ENCODE measurements at places on chromosomes 3 and 15.
A peak's percentile ranks its signal among the peaks of the same experiment; 100 is the strongest.

GRCh38 chr3:14816359-14816758, 2.4 kb upstream of the FGD5 start:
- DNase-seq = no peak
- H3K27ac ChIP-seq = no peak overlapping the region
- H3K36me3 ChIP-seq = peaks cover 5% of the 10 kb centered on the region
- peaks cover 12% of the 10 kb centered on the region for H3K27me3 ChIP-seq
- no peak overlapping the region for H3K4me3 ChIP-seq
- H3K4me1 ChIP-seq = peaks cover 30% of the 10 kb centered on the region

GRCh38 chr3:175646865-175647264, 787.7 kb downstream of the NAALADL2 start:
- no peak for DNase-seq
- no peaks in the 10 kb centered on the region for H3K27me3 ChIP-seq
- no peak overlapping the region for H3K27ac ChIP-seq
- no peaks in the 10 kb centered on the region for H3K36me3 ChIP-seq
- H3K4me1 ChIP-seq = no peaks in the 10 kb centered on the region
- H3K4me3 ChIP-seq = no peak overlapping the region

GRCh38 chr3:143036557-143036956, 35.2 kb downstream of the U2SURP start:
- no peak overlapping the region for H3K4me3 ChIP-seq
- H3K4me1 ChIP-seq = no peaks in the 10 kb centered on the region
- no peaks in the 10 kb centered on the region for H3K27me3 ChIP-seq

DNA sequence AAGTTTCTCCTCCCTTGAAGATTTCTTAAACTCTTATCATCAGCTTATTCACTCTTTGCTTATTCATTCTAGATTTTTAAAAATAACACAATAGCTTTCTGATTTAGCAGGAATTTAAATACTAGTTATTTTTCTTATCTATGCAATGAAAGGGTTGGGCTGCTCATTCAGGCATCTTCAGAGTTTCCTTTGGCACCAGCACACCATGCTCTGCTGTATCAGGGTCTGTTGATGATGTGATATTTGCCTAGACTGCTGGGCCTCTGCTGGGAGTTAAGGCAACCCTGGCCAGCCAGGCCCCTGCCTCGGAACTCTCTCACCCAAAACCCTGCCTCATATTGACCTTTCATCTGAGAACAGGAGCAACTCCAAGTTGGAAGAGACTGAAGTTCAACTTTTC, 35.0 kb downstream of the DRD3 start:
- no peak overlapping the region for H3K4me3 ChIP-seq
- no peak overlapping the region for H3K27ac ChIP-seq
- no peaks in the 10 kb centered on the region for H3K27me3 ChIP-seq
- no peak for DNase-seq
- H3K4me1 ChIP-seq = 0 out of 2 replicates have a peak, but pooled peaks cover 3% of the 10 kb centered on the region

DNA sequence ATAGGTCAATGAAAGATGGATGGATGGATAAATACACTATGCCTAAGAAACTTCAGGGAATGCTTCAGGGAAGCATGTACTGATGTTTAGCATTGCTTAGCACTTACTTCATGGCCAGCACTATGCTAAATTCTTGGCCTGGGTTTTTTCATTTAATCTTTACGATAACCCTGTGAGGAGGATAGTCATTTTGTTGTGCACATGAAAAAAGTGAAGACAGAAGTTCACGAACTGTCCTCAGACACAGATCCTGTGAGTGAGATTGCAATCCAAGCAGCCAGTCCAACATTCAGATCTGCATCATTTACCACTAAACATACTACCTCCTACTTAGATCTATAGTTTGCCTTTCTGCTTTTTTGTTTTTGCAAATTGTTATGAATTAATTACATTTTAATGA, 510.8 kb upstream of the AGTR1 start:
- no peak overlapping the region for H3K27ac ChIP-seq
- H3K4me1 ChIP-seq = no peaks in the 10 kb centered on the region
- H3K4me3 ChIP-seq = no peak overlapping the region
- no peak for DNase-seq
- no peaks in the 10 kb centered on the region for H3K36me3 ChIP-seq

DNA sequence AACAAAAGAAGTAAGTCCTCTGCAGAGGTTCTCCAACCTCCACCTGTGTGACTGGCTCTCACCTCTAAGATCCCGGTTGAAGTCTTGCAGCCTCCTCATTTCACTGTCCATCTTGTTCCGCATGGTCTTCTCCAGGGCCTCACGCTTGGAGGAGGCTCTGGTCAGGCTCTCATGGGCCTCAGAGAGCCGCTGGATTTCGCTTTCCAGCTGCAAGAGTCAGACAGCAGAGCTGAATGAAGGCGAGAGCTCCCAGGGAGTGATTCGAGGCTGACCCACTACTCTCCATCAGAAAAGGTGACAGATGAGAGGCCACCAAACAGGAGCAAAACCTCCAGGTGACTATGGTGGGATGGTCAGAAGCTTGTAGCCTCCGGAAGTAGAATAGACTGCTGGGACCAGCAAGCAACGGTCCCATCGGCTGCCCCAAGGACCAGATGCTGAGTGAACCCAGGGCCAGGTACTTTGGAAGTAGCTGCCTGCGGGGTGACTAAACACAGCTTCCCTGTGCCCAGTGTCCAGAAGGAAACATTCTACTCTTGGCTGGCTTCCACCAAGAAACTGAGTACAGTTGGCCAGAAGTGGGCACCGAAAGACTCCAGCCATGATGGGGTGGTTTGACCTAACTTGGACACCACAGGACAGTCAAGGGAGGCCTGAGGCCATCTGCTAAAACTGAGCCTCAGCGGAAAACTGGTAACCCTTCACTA, 7.9 kb downstream of the AMOTL2 start:
- H3K27me3 ChIP-seq = no peaks in the 10 kb centered on the region
- peaks cover 76% of the 10 kb centered on the region for H3K36me3 ChIP-seq
- H3K4me1 ChIP-seq = peaks cover 60% of the 10 kb centered on the region
- H3K27ac ChIP-seq = no peak overlapping the region
- H3K4me3 ChIP-seq = no peak overlapping the region
- no peak for DNase-seq

DNA sequence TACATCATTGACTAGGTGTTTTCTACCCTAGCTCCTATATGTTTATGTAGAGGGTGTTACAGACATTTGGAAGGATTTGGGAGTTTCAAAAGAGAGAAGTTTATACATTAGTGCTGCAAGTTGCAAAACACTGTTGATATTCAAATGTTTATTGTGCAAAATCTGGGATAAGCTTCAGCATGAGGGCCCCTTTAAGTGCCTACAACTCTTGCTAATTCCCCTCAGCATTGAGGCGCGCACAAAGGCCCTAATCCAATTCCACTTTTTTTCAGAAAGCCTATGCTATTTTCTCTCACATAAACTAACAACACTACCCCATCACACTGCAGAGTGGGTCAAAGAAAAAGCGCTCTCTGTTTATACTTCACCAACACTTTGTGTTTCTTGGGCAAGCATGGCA, 208.0 kb downstream of the NR2F2 start:
- no peak overlapping the region for H3K4me3 ChIP-seq
- H3K27me3 ChIP-seq = no peaks in the 10 kb centered on the region
- peaks cover 20% of the 10 kb centered on the region for H3K4me1 ChIP-seq
- H3K27ac ChIP-seq = no peak overlapping the region

GRCh38 chr3:28846971-28847478, 433.8 kb upstream of the RBMS3 start:
- no peaks in the 10 kb centered on the region for H3K36me3 ChIP-seq
- no peaks in the 10 kb centered on the region for H3K27me3 ChIP-seq
- no peak overlapping the region for H3K27ac ChIP-seq
- peak overlapping the region; percentile 24 for H3K4me3 ChIP-seq

DNA sequence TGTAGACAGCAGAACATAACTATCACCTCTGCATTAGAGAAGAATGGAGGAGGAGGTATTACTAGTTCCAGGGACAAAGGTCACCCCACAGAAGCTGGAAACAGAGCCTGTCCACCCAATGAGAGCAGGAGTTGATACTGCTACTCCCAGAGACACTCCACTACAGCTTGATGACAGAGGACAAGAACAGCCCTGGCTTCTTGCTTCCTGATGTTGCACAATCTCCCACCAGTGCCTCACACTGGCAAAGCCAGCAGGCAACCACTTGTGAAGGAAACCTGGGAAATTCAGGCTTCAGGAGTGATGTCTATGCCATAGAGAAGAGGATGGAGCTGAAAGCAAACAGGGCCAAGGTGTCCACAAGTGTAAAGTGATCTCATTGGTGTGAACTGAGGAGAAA, 78.0 kb upstream of the POU1F1 start:
- H3K27ac ChIP-seq = no peak overlapping the region
- peaks cover 7% of the 10 kb centered on the region for H3K4me1 ChIP-seq
- no peaks in the 10 kb centered on the region for H3K36me3 ChIP-seq
- no peak overlapping the region for H3K4me3 ChIP-seq
- H3K27me3 ChIP-seq = no peaks in the 10 kb centered on the region

- no peak overlapping the region for H3K4me3 ChIP-seq
- peaks cover 2% of the 10 kb centered on the region for H3K27me3 ChIP-seq
- H3K4me1 ChIP-seq = peaks cover 10% of the 10 kb centered on the region
- no peak overlapping the region for H3K27ac ChIP-seq
- DNase-seq = no peak
- no peaks in the 10 kb centered on the region for H3K36me3 ChIP-seq
Measured at GRCh38 chr3:30129765-30130164, 476.6 kb upstream of the TGFBR2 start.

GRCh38 chr3:153617463-153617862, 455.4 kb downstream of the RAP2B start:
- H3K36me3 ChIP-seq = peaks cover 11% of the 10 kb centered on the region
- no peak overlapping the region for H3K27ac ChIP-seq
- no peak for DNase-seq
- no peak overlapping the region for H3K4me3 ChIP-seq

DNA sequence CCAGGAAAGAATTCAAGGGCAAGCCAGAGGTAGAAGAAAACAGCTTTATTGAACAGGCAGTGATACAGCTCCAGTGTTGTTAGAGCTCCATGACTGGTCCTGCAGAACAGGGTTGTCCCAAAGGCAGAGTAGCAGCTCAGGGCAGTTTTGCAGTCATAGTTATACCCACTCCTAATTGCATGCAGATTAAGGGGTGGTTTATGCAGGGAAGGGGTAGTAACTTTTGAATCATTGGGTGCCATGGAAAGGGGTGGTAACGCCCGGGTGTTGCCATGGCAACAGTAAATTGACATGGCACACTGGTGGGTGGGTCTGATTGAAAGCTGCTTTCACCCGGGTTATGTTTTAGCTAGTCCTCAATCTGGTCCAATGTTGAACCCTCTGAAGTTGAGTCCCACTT, 9.7 kb upstream of the RAB6B start:
- DNase-seq = no peak
- H3K36me3 ChIP-seq = no peaks in the 10 kb centered on the region
- H3K4me1 ChIP-seq = no peaks in the 10 kb centered on the region
- H3K27ac ChIP-seq = no peak overlapping the region
- no peaks in the 10 kb centered on the region for H3K27me3 ChIP-seq

- H3K27me3 ChIP-seq = peaks cover 12% of the 10 kb centered on the region
- no peak for DNase-seq
- no peak overlapping the region for H3K27ac ChIP-seq
- H3K4me3 ChIP-seq = no peak overlapping the region
Measured at GRCh38 chr3:25023876-25024275, 404.2 kb upstream of the RARB start.

GRCh38 chr15:97076011-97076410, 745.5 kb downstream of the NR2F2 start:
- no peak for DNase-seq
- H3K4me3 ChIP-seq = no peak overlapping the region
- H3K36me3 ChIP-seq = peaks cover 6% of the 10 kb centered on the region
- H3K27me3 ChIP-seq = peaks cover 2% of the 10 kb centered on the region
- peaks cover 2% of the 10 kb centered on the region for H3K4me1 ChIP-seq

- H3K36me3 ChIP-seq = peaks cover 4% of the 10 kb centered on the region
- peak overlapping the region; percentile 78 for H3K27ac ChIP-seq
- H3K4me3 ChIP-seq = no peak overlapping the region
- peaks cover 11% of the 10 kb centered on the region for H3K27me3 ChIP-seq
- DNase-seq = no peak
- H3K4me1 ChIP-seq = peaks cover 50% of the 10 kb centered on the region
Measured at GRCh38 chr3:86381247-86381646, 609.7 kb downstream of the VGLL3 start.
